ENCODE measurements at places on chromosomes 5 and 9. TPM values are rescaled to one million over a fixed set of nuclear protein-coding genes. Genes with fewer than 3 reads are reported as not detected.

DNA sequence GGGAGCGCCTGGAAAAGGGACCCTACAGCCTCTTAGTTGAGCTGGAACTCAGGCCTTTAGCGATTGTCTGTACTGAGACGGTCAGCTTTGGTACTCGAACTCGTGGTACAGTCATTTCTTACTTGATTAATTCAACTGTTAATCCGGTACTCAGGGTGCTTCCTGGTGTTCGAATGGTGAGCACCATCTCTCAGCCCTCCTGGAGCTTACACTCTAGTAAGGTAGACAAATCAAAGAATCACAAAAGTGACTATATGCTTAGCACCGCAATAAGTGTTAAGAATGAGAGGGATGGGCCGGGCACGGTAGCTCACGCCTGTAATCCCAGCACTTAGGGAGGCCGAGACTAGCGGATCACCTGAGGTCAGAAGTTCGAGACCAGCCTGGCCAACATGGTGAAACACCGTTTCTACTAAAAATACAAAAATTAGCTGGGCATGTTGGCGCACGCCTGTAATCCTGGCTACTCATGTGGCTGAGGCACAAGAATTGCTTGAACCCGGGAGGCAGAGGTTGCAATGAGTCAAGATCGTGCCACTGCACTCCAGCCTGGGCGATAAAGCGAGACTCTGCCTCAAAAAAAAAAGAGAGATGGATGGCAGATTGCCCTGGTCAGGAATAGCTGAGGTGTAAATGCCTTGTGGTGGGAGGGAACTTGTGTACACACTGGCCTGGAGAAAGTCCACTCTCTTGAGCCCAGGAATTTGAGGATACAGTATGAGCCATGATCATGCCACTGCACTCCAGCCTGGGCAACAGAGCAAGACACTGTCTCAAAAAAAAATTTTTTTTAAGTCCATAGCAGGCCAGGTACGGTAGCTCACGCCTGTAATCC is 981 bp downstream of the TCOF1 start:
- DNase-seq, result no peak

DNA sequence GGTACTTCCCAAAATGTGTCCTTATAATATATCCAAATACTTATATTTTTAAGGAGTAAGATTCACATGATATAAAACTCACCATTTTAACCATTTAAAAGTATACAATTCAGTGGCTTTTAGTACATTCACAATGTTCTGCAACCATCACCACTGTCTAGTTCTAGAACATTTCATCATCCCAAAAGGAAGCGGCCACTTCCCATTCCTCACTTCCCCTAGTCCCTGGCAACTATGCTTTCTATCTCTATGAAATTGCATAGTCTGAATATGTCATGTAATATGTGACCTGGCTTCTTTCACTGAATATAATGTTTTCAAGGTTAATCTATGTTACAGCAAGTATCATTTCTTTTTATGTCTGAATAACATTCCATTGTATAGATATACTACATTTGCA is 615.1 kb upstream of the SGCD start:
- no peak for DNase-seq

- DNase-seq, result no peak
Measured at GRCh38 chr5:125526966-125527365, 780.5 kb upstream of the ZNF608 start.

GRCh38 chr9:136642439-136642921 is 20.2 kb upstream of the EGFL7 start:
- no peak for DNase-seq

GRCh38 chr9:8168916-8169438 is 369.4 kb upstream of the DMAC1 start:
- no peak for DNase-seq

The SLC36A2 gene
- total RNA-seq, result not detected

The MZB1 gene
- total RNA-seq, result 5.0 TPM

The TMEFF1 gene
- total RNA-seq, result not detected

Data from T-cell (primary cell).